GM06990 (cell line): ENCODE measurements at places on chromosomes 5 and 9.

GRCh38 chr5:180287868-180288267 is 4.0 kb downstream of the MAPK9 start:
- DNase-seq: no peak

DNA sequence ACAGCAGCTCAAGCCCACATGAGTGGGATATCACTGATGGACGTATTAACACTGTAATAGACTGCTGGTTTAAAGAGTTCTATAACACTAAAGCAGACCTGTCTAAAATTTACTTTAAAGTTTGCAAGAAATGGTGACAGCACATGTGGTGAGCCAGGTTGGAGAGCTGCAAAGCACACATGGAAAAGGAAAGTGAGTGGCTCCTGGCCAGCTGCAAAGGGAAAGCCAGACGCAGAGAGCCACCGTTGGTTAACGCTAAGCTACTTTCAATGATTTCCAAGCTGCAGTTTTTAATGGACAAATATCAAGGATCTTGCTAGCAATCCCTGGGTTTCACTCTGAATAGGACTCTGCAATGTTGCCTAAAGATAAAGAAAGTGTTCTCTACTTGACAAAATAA is 89.9 kb downstream of the CTNND2 start:
- DNase-seq: no peak

GRCh38 chr5:109365653-109366052 is 44.1 kb downstream of the PJA2 start:
- no peak for DNase-seq

- DNase-seq: no peak
These were observed 185.1 kb downstream of the ADAMTSL1 start for GRCh38 chr9:18658804-18659705.

DNA sequence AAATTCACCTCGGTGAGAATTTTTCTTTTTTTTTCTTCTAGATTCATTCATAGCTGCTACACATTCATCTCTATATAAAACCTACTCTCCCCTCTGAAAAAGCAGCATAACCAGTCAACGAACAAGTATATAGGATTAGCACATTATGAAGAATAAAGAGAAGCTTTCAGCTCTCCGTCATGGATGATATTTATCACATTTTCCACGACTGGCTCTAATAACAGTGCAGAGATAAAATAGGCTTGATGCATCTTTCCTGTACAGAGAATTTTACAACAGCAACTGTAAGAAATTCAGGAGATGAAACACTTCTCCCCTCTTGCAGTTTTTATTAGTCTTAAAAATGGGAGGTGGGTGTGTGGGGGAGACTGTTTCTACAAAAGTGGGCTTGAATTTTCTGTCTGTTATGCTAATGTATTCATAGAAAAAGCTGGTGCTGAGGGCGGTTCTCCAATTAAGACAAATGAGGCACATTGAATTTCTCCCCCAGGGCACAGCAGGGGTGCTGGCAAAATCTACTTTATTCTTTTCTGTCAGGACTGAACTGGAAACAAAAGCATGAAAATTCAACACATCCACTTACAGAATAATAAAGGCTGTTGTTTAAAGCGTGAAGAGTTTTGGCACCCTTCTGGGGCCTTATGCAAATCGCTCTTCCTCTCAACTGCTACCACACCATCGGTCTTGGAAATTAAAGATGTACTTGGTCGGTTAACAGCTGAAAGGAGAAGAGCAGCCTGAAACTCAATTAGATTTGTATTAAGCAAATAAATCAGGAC is 233.9 kb upstream of the ZNF608 start:
- peak; percentile 56 for DNase-seq

DNA sequence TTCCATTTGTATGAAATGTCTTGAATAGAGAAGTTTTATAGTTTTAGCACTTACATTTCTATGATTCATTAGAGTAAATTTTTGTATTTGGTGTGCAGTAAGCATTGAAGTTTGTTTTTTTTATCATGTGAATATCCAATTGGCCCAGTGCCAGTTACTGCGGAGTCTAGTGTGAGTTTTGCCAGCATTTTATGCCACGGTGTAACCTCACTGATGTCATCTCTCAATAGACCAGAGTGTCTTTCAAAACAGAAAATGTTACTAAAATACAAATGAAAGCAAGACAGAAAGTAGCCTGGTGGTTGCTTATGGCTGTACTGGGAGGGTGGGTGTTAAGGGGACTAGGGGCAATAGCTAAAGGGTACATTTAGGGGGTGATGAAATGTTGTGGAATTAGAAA is 62.8 kb downstream of the IPPK start:
- DNase-seq: no peak

- DNase-seq: peak; percentile 84
These were observed at the start of gene UBTD2 for GRCh38 chr5:172283020-172283861. TSS of gene UBTD2 (minus strand) at chr5:172283764. CDS start at chr5:172283665, 99 bp downstream.

GRCh38 chr9:136614372-136614922 is 48.3 kb upstream of the EGFL7 start:
- DNase-seq: no peak

GRCh38 chr5:171131497-171131896 is 177.6 kb upstream of the TLX3 start:
- no peak for DNase-seq

GRCh38 chr5:19626211-19626610 is 361.8 kb downstream of the CDH18 start:
- DNase-seq: no peak

DNA sequence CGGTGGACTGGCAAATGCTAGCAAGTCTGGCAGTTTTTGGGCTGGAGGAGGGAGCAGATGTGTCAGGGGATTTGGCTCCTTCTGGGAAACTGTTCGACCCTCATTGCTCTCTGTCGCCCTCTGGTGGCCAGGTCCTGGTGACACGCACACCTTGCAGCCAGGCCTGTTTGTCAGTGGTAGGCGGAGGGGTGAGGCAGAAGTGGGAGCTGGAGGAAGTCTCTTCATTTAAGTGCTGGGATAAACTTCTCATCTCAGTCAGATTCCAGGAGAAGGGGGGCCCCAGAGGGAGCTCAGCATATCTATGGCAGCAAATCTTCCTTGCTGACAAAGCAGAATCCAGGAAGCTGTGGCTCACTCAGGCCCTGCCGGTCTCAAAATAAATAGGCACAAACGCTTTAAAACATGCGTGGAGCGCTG is 326.5 kb downstream of the ZSWIM6 start:
- DNase-seq: peak; percentile 30

- peak; percentile 63 for DNase-seq
These were observed 158.7 kb upstream of the IER5L start for GRCh38 chr9:129336601-129337331.

- no peak for DNase-seq
These were observed 402.3 kb downstream of the TAF11L14 start for GRCh38 chr5:18036531-18036930.

GRCh38 chr5:665541-665955 is 27.6 kb downstream of the TPPP start:
- DNase-seq: no peak
